HL-60 (cell line): ENCODE measurements at places on chromosomes 11 and 22.

DNA sequence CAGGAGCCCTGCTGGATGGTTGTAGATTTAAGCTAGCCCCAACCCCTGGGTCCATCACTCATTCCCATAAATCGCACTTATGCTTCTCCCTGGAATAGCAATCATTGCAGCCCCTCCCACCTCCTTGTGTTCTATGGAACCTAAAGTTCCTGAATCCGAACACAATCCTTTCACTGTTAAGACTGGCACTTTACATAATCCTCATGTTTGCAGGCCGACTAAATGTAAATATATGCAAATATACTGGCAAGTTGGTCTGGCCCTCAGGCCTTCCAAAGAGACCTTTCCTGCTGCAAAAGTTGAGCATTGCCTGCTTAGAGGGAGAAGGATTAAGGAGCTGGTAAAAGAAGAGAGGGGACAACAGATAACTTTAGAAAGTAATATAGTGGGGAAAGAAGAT is 892.9 kb downstream of the OPCML start:
- no peak for DNase-seq

GRCh38 chr11:28461846-28462245 is 353.7 kb downstream of the METTL15 start:
- DNase-seq = no peak

GRCh38 chr22:42080287-42080686 is 787 bp downstream of the SMDT1 start:
- no peak for DNase-seq

GRCh38 chr22:46436595-46437175 is 100.7 kb downstream of the CELSR1 start:
- no peak for DNase-seq

- no peak for DNase-seq
Measured at GRCh38 chr11:95469258-95469657, 238.3 kb upstream of the SESN3 start.

DNA sequence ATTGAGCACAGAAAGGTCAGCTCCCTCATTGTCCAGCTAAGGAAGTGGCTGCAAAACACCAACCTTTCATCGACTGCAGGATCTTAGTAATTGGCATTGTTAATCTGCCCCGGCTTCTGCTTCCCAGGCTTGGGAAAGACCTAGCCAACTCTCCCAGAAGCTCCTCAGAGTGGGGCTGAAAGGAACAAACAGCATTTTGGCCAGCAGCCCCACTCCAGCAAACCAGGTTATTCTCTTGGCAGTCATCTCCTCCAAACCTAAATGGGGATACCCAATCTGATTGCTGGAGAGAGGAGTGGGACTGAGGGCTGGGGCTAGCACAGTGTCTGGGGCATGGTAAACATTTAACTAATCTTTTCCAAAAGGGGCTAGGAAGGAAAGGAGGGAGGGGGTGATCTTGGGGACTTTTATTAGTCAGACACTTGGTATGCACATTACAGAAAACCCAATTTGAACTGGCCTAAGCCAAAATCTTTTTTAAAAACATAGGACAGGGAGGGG is 294.4 kb downstream of the MN1 start:
- DNase-seq = no peak

GRCh38 chr11:36257351-36257750 is 31.9 kb downstream of the COMMD9 start:
- DNase-seq = no peak

DNA sequence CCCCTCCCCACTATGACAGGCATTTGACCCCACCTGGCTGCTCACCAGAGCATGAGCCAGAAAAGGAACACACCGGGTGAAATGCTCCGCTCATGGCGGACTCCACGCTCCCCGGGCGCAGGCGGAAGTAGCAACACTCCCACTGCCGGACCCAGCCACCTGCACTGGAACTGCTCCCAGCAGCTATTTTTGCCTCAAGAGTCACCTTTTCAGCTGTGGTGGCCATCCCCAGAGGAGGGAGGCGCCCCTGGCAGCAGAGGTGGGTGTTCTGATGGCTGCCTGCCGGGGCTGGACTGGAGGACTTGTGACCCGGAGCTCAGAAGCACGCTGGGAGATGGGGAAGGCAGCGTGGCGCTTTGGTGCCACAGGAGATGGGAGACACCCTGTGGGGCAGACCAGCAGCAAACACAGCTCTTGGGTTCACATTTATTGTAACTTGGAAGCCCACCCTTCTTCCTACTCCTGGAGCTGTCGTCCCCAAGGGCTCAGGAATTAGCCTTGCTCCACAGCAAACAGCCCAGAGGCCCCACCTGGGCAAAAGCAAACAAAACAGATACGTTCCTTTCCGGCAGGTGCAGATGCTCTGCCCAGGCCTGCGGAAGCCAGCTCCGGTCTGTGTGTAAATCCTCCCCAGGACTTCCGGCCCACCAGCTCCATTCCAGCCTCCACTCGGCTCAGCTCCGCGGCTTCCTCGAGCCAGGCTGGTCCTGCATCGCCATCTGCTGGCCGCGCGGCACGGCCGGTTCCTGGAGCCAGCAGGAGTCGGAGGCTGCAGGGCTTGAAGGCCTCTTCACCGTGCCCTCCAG is 3.7 kb downstream of the RPS19BP1 start:
- DNase-seq = peak; percentile 95

- DNase-seq = no peak
Measured at GRCh38 chr22:37070744-37071143, 19.2 kb downstream of the KCTD17 start.

DNA sequence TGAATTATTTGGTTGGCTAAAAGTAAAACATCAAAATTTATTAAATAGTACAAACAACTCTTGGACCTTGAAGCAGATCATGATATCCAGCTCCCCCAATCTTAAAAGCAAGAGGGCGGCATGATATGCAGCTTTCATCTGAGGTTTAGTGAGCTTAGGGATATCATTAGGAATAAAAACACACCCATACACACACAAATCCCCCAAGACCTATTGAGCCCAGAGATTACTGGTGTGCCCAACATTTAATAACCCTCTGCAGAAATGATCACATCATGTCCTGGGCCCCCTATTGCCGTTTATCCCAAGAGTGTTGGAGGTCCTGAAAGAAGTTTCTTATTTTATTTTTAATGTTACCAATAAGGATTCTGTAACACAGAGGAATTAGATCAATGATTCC is at the start of gene OR8D1:
Gene OR8D1 (minus strand): TSS at position 101 of the 400 bp plus-strand sequence. CDS start 3,183 bp downstream, outside the sequence.
- no peak for DNase-seq

- no peak for DNase-seq
Measured at GRCh38 chr11:128057786-128058395, 529.5 kb downstream of the ETS1 start.

DNA sequence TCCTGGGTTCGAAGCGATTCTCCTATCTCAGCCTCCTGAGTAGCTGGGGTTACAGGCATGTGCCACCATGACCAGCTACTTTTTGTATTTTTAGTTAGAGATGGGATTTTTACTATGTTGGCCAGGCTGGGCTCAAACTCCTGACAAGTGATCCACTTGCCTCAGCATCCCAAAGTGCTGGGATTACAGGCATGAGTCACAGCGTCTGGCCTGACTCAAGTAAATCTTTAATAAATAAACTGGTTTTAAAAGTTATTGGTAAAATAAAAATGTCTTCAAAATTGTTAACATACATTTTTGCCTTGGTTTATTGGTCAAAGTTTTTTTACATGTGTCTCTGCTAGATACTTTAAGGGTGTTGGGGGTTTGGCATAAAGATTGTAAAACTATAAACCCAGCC is 7.3 kb upstream of the PES1 start:
- no peak for DNase-seq

- DNase-seq = no peak
Measured at GRCh38 chr11:94031625-94032024, 10.5 kb downstream of the HEPHL1 start.

- DNase-seq = no peak
Measured at GRCh38 chr11:106959800-106960199, 58.5 kb downstream of the GUCY1A2 start.

DNA sequence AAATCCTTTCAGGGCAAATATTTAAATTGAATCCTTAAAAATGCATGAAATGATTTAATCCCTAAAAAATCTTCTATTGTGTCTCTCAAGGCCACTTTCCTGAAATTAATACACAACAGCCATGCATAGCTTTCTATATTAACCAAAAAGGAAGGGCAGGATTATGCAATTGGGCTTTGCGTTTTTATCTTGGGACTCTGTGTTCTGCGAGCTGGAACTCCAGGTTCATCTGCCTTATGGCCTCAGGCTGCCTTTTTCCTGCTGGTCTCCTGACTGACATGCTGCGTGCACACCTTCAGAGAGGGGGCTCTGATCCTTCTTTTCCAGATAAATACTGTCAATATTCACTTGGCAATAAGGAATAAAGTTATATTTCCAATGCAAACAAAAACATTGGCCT is 141.7 kb upstream of the GRIA4 start:
- no peak for DNase-seq

- DNase-seq = no peak
Measured at GRCh38 chr11:8313504-8314090, 49.9 kb upstream of the LMO1 start.

DNA sequence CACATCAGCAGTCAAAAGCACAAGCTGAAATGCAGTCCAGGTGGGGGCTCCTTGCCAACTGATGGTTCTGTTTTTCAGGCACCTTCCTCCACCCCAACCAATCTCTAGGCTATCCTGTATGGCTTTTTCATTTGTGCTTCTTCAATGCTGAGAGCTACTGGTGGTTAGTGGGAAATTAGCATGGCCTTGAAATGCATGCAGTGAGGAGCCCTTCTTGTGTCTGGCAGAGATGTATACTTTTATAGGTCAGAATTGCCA is 167.4 kb downstream of the NAV2 start:
- DNase-seq = no peak

GRCh38 chr22:37994049-37994448 is 9.7 kb upstream of the SOX10 start:
- DNase-seq = no peak

GRCh38 chr11:10379426-10379825 is 74.6 kb downstream of the ADM start:
- DNase-seq = no peak

DNA sequence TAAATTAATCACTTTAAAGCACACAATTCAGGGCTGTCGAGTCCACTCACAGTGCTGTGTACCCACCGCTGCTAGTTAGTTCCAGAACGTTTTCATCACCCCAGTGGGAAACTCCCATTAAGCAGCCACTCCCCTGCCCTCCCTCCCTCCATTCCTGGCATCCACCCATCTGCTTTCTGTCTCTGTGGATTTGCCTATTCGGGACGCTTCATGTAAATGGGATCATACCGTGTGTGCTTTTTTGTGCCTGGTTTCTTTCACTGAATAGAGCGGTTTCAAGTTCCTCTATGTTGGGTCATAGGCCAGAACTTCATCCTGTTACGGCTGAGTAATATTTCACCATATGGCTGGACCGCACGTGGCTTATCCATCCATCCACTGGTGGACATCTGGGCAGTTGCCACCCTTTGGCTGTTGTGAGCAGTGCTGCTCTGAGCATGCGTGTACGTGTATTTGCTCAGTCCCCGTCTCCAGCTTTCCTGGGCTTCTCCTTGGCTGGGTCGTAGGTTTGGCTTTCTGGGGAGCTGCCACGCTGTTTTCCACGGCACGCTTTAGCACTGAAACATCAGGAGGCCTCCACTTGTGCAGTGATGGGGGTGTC is 30.1 kb downstream of the ARHGAP8 start:
- no peak for DNase-seq

DNA sequence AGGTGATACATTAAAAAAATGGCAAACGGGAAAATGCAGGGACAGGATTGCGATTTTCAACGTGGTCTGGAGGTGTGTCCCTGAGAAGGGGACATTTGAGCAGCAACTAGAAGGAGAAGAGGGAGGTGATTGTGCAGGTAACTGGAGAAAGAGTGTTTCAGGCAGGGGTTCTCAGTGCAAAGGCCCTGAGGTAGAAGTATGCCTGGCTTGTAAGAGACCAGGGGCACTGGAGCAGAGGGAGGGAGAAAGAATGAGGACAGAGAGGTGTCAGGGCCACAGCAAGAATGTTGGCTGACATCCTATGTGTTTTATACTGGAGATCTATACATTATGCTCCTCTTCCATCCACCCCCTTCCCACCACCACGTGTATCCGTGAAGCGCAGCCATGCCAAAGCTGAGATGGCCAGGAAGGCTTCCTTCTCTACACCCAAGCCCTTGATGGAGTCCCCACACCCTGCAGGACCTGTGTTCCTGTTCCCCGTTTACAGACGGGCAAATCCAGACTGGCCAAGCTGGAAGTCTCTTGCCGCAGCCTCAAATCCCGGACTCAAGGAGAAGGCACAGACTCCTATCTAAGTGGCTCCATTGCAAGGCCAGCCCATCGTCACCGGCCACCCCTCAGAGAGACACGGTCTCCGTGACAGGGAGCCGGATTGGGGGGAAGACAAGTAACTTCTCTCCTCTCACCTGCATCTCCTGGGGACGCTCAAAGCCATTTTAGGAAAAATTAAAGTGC is 416.1 kb downstream of the MN1 start:
- DNase-seq = no peak

- no peak for DNase-seq
Measured at GRCh38 chr11:59199546-59200422, 12.9 kb downstream of the MPEG1 start.

DNA sequence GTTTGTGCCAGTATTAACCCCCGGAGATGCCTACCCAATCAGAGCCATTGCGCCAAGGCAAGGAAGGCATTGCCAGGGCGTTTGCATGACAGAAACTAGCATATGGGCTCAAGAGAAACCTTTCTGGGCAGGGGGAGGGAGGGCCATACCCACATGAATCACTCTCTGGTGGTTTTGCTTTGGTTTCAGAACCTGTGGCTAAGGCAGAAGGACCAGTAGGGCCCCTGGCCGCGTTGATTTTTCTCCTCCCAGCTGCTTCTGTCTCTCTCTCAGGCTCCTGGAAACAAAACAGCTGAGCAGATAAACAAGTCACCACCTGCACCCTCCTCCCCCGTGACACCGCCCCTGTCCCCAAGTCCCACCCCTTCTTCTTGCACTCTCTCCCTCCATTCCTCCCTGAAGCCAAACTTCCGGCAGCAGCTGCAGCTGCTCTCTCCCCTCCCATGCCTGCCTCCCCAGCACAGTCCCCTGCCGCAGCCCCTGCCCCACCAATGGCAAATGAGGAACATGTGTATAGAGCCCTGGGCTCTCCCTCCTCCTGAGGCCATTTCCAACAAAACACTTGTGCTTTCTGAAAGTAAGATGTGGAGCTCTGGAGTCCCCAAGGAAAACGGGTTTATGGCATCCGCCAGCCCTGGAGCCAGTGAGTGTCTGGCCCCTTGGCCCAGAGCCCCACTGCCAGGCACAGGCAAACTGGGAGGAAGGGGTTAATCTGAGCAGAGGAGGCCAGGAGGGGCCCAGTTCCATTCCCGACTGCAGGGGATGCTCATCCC is 39.0 kb upstream of the ADA2 start:
- peak; percentile 66 for DNase-seq

DNA sequence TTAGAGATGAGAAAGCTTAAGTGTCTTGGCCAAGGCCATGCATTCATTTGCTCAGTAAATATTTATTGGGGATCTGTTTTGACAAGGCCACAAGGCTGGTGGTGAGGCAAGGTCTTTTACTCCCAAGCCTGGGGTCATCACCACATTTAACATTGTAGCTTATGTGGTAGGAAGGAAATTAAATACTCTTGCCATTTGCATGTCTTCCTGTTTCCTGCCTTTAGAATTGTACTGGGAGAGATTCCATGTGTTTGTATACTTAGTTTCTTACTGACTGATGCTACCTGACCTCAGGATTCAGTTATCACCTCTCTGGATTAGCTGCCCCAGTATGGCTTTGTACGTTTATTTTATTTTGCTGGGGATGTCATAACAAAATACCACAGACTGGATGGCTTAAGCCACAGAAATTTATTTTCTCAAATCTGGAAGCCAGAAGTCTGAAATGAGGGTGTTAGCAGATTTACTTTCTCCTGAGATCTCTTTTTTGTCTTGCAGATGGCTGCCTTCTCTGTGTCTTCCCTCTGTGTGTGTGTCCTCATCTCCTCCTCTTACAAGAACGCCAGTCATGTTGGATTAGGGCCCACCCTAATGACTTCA is 44.8 kb downstream of the SPECC1L start:
- no peak for DNase-seq

- no peak for DNase-seq
Measured at GRCh38 chr11:92284558-92284957, 59.9 kb downstream of the FAT3 start.
